Endothelial cell (in vitro differentiated cells): ENCODE measurements at places on chromosomes 11 and 22.
A peak's percentile ranks its signal among the peaks of the same experiment; 100 is the strongest.

DNA sequence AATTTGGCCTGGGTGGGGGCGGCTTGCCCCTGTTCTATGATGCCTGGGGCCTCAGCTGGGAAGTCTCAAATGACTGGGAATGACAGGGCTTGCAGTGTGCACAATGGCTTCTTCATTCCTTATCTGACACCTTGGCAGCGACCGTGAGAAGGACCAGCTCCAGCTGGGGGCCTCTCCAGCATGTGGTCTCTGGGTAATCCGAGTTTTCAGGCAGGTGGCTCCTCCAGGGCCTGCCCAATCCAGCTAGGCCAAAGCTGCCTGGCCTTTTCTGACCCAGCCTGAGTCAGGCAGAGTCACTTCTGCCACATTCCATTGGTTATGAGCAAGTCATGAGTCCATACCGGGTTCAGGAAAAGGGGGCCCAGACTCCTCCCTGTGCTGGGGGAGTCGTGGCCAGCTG lies 646.0 kb downstream of the OPCML start:
- DNase-seq: no peak

DNA sequence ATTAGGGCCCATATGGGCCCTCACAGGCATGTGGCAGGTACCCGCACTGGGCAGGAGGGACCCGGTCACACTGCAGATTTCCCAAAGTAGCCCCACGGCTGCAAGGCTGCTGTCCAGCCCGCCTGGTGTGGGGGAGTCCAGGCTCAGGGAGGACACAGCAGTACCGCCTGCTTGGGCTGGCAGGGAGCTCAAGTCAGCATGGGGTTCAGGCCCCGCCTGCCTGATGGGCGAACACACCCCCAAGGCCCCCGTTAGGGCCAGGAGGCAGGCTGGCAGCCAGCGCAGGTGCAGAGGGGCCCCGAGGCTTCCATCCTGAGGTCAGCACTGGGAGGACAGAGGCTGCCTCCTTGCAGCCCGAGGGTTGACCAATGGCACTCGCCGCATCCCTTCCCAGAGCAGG lies 5.5 kb downstream of the ZDHHC8 start:
- DNase-seq: no peak

- no peak for DNase-seq
These were observed 53.1 kb upstream of the SERPIND1 start for GRCh38 chr22:20720692-20721408.

- no peak for DNase-seq
These were observed 15.7 kb downstream of the DAGLA start for GRCh38 chr11:61695917-61696316.

DNA sequence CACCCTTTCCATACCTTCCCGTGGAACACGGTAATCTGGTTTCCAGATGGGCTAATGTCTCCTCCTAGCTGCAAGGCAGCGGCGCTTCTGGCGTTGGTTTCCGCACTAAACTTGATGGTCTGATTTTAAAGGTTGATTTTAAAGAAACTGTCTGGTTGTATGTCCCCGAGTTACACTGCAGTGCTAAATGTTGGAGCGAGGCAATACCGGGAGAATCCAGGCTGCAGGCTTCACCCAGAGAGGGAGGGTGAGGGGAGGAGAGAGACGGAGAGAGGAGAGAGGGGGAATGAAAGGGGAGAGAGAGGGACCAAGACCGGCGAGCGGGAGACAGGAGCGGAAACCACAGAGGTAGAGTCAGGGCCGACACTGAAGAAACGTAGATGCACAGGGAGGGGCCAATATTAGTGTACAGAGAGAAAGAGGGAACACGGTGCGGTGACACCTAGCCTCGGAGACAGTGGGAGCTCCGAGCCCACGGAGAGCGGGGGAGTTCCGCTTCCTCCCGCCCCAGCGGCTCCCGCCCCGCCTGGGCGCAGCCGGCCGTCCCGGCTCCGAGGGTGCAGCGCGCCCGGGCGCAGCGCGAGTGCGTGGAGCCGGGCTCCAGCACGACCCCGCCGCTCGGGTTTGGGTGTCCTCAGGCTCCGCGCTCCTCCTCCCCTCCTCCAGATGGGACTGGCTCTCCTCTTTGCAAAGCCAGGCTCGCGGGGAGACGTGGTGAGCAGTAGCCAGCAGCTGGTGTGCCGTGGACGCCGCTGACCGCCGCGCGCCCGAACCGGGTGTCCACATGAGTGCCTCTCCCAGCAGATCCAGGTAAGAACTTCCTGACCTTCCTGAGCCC lies 71.9 kb upstream of the GRAMD1B start:
- peak; percentile 37 for DNase-seq

- no peak for DNase-seq
These were observed 48.7 kb upstream of the RASD2 start for GRCh38 chr22:35491908-35492380.

- DNase-seq: no peak
These were observed 950 bp upstream of the ACER3 start for GRCh38 chr11:76859708-76860227.

GRCh38 chr11:44226945-44227344 lies 83.0 kb downstream of the ALX4 start:
- DNase-seq: no peak

GRCh38 chr11:8604078-8604723 lies 10.2 kb upstream of the STK33 start:
- peak; percentile 68 for DNase-seq

GRCh38 chr22:49616356-49617231 lies 211.1 kb downstream of the BRD1 start:
- DNase-seq: no peak

- DNase-seq: no peak
These were observed 72.1 kb upstream of the CD82 start for GRCh38 chr11:44493383-44493782.
